ENCODE measurements at places on chromosomes 6 and 20.

GRCh38 chr20:44983093-44983674 lies 16.9 kb downstream of the STK4 start:
- DNase-seq = no peak

- DNase-seq = no peak
Measured at GRCh38 chr6:147549531-147549930, 41.0 kb downstream of the SAMD5 start.

DNA sequence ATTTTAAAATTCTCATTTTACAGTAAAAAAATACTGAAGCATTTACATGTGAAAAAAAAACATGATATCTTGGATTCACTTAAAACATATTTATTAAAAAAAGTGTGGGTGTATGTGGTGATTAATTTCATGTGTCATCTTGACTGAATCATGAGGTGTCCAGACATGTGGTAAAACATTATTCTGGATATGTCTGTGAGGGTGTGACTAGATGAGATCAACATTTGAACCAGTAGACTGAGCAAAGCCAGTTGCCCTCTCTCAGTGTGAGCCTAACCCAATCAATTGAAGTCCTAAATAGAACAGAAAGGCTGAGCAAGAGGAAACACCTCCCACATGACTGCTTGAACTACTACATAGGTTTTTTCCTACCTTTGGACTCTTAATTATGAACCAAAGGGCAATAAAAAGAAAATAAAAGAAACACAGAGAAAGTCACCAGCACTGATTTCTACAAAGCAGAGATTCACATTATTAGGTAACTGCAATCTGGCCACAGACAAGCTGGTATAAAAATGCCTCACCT lies 90.5 kb upstream of the VGLL2 start:
- DNase-seq = no peak

DNA sequence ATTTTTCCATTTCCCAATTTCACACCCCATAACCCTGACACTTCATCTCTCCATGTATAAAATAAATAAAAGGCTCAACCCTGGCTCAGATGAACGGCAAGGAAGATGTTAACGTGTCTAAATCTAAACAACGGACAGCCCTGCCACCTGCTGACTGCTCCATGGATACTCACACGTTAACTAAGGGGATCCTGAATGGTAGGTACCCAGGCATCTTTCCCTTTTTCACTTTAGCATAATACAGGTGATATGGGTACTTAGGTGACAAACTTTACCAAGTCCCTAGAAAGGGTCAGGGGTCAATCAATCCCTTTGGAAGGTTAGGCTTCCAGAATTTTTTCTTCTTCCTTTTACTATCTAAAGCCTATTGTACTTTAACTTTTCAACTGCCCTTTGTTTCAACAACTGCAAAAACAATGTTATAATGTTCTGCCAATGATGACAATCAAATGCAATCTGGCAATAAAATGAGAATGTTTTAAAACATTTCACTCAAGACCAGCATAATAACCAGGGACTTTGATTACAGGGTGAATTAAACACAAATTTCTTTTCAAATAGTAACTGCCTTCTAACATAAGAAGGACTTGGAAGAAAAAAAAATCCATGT lies 52.4 kb upstream of the IPCEF1 start:
- DNase-seq = no peak

DNA sequence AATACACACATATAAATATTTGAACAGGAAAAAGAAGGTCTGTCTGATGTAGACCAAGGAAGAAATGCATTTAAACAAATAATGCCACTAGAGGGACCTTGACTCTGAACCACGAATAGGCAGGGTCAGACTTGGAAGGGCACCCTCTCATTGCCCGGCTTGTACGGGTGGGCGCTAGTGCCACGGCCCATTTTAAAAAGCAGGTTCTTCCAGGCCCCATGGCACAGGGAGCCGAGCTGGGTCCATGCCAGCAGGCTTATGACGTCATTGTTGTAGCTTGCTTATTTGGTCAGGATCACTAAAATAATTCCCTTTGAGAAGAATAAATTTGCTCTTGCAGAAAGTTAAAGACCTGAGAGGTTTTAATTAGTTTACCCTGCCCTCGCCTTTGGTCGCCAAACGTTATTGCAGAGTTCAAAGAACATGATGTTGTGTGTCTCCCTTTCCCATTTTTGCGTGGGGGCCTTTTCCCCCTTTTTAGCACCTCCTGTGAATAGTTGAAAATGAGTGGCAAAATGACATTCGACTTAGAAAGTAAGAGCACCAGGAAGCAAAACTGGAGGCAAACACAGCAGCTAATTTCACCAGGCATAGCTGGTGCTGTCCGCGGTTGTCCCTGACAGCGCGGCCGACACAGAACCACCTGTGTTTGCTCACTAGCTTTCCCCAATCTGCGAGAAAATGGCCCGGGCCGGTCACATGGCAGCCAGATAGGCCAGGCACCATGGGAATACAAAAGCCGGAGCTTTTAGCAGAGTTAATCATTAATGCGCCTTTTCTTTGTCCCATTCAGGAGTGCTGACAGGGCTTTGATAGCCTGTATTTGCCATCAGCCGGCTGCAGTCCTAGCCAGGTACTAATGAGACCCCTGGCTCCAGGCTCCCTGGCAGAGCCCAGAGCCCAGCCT lies 93.8 kb downstream of the FOXA2 start:
- no peak for DNase-seq

DNA sequence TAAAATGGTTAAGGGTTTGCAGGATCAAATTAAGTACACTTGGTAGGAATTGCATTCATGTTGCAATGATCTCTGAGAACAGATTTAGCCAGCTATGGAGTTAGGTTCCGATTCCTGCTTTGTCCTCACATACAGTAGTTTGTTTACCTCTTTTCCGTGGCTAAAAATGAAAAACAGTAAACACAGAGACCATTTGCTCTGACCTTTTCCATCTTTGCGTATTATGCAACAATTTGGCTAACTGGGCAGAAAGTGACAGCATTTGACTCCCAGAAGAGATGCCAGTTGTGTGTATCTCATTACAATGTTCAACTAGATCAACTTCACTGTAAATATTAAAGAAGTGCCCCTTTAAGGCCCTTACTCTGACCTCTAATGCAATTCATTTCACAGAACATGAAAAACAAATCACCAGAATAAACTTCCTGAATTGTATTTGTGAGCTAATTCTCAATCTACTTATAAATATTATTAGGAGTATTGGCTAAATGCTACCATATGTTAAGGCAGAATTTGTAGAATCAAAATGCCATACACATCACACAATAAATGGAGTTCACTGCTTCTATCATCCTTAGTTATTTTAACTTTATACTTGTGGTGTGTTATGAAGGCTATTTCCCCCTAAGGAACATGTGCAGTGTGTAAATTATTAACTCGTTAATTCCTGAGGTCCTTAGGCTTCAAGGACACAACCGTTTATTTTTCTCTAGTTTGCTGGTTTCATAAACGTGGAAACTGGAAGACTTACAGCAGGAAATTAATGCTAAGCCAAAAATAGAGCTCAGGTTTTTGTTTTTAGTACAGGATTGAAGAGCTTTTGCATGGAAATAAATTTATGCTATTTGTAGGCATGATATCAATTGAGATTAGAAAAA lies 380.7 kb upstream of the CITED2 start:
- DNase-seq = no peak

DNA sequence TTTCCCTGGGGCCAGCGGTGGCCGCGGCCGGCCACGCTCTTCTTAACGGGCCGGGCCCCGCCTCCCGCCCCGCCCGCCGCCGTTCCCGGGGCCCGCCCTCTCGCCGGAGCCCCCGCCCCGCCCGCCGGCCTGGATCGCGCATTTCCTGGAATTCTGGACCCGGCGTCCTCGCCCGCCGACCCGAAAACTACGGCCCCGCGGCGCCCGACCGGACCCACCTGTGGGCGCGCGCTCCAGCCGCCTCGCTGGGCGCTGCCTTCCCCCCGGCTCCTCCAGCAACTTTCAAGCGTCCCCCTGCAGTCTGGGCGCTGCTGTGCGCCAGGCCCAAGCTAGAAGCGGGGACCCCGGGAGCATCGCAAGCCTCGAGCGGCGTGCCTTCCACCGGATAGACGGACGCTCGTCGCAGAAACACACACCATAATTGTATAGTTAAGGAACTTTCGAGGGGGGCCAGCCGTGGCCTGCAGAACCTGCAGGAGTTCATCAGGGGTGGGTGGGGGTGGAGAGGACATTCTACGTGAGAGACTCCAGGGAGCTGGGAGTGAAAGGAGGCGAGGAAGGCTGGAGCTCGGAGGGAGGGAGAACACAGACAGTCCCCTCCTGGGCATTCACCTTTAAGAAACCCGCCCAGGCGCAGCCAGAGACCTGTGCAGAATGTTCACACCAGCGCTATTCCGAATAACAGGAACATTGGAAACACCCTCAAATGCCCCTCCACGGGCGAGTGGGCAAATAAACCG lies at the start of gene ADA:
ADA (minus strand) TSS at position 16 of the 740 bp plus-strand sequence. CDS start 92 bp downstream, outside the sequence.
- no peak for DNase-seq

DNA sequence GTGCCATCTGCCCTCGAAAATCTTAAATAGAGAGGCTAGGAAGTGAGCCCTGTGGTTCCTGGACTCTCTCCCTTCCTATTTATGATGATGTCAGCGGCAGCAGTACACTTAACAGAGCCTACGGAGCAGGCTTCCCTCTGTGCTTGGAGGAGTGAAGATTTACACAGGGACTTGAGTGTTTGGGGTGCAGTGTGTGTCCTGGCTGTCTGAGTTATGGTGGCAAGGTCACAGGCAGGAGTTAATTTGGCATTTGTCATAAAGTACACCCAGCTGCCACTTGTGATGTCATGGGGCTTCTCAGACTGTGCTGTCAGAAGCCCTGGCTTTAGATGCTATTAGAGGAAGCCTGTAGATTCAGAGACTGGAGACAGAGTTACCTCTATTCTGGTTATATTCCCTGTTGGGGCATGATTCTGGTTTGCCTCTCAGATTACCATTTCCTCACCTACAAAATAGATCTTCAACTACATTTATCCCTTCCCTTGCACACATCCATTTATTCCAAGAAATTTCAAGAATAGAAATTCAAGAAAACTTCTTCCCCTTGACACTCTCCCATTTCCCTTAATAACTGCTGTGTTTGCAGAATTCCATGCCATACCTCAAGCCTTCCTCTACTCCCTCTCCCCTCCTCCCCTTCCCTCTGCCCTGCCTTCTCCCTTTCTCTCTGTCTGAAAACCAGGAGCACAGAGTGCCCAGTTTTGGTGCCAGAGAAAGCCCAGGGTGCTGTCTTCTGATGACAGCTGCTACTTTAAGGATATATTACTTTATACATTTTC lies 72.1 kb downstream of the SLC24A3 start:
- no peak for DNase-seq

DNA sequence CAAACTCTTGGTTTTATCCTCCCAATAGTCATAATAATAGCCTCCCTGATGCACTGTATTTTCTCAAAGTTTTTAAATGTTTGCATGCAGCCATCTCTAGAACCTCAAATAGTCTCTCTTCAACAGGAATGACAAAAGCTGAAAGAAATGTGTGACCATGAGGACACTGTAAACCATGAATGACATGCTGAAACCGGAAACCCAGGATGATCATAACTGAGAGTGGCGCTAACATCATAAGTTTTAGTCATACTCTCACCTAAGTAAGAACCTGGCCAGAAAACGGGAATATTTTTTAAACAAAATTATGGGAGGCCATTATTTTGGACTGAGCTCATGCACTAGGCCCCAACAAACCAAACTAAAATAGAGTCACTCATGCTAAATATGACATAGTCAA lies 278.4 kb upstream of the STXBP5 start:
- no peak for DNase-seq

DNA sequence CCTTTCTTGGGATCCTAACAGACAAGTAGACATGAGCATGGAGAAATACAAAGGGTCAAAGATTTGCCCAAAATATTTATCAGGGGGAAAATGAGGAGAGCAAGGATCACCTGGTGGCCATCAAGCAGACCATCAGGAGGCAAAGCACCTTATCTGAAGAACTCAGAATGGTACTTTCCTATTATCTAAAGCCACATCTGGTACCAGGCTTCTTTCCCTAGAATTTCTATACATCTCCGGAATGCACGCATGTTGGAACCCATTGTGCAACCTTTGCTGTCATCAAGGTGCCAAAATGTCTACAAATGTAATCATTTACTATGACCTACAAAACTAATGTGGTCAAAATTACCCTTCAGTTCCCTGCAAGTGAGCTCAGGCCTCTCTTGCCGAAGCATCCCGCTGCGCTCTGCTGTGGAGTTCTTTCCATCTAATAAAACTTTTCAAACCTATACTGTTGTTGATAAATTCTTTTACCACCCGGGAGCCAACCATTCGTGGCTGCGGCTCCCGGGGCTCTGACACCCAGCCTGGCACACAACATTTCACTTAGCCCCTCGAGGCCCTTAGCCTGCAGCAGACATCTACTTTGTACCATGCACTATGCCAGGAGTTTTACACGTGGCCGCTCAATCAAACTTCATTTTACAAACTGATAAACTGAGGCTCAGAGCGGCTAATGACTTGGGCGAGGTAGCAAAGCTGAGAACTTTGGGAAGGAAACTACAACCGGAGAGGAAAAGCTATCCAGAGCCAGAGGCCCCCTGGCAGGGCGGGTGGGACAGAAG lies 3.8 kb upstream of the CPXM1 start:
- DNase-seq = no peak

DNA sequence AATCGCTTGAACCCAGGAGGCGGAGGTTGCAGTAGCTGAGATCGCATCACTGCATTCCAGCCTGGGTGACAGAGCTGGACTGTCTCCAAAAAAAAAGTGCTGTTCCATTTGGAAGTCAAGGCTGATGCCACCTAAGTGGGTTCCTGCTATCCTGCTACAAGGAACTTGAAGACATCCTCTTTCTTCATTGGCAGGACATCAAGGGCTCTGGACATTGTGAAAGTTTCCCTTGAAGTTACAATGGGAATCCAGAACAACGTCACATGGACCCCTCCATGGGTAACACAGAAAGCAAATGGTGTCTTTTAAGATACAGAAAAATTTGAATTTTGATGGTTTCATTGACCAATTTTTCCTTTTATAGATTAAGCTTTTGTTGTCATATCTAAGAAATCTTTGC lies 15.5 kb upstream of the ITCH start:
- DNase-seq = no peak

GRCh38 chr20:44176833-44177534 lies 10.0 kb downstream of the JPH2 start:
- no peak for DNase-seq

- DNase-seq = no peak
Measured at GRCh38 chr6:12567682-12568081, 148.9 kb upstream of the PHACTR1 start.

- no peak for DNase-seq
Measured at GRCh38 chr20:16472045-16472872, 101.0 kb downstream of the KIF16B start.

Measured in NCI-H1694 treated with DMSO at 0.1 percent for 48 hours (cell line).